ENCODE measurements at places on chromosomes 13 and 19.

GRCh38 chr19:2186071-2186846 is 22.5 kb downstream of the DOT1L start:
- DNase-seq: no peak

DNA sequence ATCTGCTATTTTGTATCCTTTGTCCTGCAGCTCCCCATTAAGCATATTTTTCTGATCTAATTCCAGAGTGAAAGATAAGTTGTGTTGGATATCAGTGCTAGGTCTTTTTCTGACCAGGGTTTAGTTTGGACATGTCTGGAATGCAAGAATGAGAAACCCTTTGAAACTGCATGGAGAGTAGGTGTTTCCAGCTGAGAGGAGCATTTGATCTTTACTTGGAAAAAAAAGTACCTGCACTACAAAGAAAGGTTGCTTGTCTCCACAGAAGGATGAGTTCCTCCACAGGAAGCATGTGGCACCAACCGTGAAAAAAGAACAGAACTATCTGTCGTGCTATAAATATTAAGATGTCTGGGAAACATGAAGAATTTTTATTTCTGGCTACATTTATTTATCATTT is 36.6 kb upstream of the MED4 start:
- no peak for DNase-seq

DNA sequence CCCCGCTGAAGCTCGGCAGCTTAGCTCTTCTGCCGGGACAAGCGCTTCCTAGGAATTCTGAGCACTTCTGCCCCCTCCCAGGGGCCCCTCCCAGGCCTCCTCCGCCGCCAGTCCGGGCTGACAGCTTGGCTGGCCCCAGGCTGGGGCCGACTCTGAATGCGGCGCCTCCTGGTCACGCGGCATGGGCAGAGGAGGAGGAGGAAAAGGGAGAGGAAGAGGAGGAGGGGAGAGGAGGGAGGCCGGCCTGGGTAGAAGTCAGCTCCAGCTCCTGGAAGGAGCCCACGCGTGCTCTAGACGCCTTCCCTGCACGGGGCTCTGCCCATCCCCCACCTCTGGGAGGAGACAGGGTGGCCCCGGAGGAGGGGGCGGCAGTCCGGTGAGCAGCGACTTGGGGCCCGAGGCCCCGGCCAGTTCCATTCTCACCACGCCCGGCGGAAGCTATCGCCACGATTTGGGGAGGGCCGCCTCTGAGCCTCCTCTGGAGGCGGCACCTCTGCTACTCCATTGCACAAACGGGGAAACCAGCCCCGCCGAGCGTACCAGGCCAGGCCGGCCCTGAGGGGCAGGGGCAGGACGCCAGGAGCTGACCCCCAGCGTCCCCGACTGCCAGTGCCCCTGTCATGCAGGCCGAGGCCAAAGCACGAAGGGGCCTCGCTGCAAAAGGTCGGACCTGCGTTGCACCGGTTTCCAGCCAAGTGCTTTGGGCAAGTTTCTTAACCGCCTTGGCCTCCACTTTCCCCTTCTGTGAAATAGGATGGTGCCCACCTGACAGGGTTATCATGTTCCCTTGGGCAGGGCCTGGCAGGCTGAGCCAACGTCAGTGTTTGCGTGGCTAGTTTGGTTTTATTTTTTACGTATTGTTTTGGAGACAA is 31.6 kb downstream of the CCNE1 start:
- no peak for DNase-seq

GRCh38 chr13:51252954-51253532 is 30.8 kb downstream of the FAM124A start:
- no peak for DNase-seq

DNA sequence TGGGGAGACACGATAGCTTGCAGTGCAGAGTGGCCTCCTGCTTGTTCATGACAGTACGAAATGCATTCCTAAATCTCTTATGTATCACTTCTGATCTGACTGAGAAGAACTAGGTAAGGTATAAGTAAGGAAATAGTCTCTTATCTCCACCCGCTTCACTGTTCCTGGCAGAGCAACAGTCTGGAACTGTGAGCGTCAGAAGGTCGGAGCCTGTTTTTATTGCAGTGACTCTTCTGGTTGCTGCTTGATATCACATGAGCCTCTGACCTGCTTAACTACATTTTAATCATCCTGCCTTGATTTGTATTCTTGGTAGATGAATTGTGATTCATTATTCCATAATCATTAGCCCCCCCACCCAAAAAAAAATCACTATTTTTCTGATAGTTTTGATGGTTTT is 69.0 kb downstream of the COL4A2 start:
- no peak for DNase-seq

DNA sequence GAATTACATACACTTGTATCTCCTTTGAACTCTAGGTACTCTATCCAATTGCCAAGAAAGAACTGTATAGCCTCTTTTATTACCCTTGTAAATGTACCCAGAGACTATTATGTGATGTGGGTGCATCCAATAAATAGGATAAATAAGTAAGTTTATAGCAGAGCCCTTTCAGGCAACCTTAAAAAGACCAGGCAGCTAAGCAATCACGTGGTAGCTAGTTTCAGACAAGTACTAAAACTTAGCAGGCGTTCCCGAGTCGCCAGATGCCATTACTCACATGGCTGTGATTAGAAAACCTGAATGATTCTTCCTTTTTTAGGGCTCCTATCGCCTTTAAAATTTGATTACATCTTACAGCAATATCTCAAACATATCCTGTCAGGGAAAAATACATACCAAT is 1303.0 kb downstream of the EFNB2 start:
- no peak for DNase-seq

DNA sequence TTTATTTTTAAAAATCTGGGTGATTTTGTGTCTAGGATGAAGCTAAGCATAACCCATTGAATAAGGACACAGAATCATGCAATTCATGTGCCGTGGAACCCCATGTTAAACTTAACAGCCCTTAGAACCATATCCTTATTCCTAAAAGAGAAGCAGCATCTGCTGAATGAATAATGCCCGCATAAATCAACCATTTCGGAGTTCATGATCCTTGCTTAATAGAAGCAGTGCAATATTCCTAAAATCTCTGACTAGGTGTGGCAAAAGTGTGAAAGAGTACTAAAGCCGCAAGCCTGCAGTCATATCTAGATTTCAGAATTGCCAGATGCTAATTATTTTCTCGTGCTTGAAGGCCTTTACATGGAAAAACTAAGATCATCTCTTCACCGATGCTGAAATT is 33.6 kb upstream of the ARGLU1 start:
- no peak for DNase-seq

- DNase-seq: no peak
These were observed 6.1 kb upstream of the C13orf46 start for GRCh38 chr13:113979791-113980471.

DNA sequence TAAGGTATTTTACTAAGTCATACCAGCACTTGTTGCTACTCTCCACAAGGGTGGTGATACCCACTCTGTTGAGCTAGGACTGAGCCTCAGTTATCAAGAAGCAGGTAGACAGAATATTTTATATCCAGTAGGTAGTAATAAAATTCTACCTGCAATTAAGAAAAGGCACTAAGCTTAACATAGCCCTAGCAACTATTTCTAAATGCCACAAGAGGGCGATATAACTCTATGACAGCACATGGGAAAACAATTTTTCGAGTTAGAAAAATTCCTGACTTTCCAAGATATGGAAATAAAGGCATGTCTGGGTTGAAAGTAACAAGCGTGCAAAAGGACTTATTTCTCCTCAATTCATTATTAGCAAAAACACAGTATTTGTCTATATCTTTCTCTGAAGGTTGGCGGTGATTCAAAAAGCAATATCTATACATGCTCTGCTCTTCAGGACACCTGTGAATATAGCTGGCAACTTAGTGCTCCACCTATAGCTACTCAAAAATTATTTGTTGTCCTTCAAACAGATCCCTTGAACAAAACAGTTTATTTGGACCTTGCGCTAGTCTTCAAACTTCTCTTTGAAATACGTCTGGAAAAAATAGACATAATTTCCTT is 14.7 kb downstream of the CCDC169 start:
- no peak for DNase-seq
